ENCODE measurements at places on chromosomes 12 and 14. TPM values are rescaled to one million over a fixed set of nuclear protein-coding genes. Genes with fewer than 3 reads are reported as not detected.

GRCh38 chr12:3139760-3140159 lies 62.6 kb downstream of the TSPAN9 start:
- DNase-seq: no peak

DNA sequence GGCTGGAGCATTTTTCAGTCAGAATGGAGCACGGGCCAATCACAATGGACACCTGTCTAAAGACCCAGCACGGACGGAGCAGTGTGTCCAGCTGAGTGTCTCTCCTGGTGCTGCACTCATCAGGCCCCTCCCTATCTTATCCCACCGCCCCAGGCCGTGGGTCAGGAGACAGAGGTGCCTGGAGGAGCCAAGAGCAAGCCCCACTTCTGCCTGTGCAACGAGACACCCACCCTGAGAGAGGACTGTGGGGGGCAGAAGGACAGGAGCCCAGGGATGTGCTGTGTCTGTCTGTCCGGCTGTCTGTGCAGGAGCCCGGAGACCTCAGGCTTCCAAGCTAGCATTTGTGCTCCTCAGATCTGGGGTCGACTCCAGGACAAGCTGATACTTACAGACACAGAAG lies 69.6 kb upstream of the SFSWAP start:
- no peak for DNase-seq

Gene KRT75
- polyA plus RNA-seq: not detected

Gene TAS2R30
- polyA plus RNA-seq: 0.22 TPM

Gene CMA1
- not detected for polyA plus RNA-seq

GRCh38 chr14:68643673-68644072 lies 149.2 kb downstream of the ZFP36L1 start:
- DNase-seq: no peak

- DNase-seq: peak; percentile 66
Measured at GRCh38 chr14:90627478-90627877, 188.8 kb downstream of the TTC7B start.

DNA sequence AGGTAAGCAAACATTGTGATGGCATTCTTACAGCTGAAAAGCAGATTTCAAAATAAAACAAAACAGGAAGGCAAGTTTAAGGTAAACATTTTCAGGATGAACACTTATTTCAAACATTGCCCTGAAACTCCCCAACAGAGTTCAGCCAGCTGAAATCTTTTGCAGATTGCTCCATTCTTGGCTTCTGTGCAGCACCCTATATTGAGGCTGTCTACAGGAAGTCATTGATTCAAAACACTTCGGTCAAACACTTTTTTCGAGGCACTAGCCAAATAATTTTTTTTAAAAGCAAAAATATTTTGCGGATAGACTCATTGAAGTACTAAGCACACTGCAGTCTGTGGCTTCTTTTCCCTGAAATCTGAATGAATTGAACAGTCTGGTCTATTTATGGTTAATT lies 318.1 kb upstream of the PDE3A start:
- no peak for DNase-seq

Gene PRKD1
- polyA plus RNA-seq: 27.4 TPM

- DNase-seq: peak; percentile 21
Measured at GRCh38 chr14:55052269-55052930, 953 bp downstream of the MAPK1IP1L start.

- DNase-seq: no peak
Measured at GRCh38 chr14:89264196-89264800, 152.7 kb downstream of the FOXN3 start.

DNA sequence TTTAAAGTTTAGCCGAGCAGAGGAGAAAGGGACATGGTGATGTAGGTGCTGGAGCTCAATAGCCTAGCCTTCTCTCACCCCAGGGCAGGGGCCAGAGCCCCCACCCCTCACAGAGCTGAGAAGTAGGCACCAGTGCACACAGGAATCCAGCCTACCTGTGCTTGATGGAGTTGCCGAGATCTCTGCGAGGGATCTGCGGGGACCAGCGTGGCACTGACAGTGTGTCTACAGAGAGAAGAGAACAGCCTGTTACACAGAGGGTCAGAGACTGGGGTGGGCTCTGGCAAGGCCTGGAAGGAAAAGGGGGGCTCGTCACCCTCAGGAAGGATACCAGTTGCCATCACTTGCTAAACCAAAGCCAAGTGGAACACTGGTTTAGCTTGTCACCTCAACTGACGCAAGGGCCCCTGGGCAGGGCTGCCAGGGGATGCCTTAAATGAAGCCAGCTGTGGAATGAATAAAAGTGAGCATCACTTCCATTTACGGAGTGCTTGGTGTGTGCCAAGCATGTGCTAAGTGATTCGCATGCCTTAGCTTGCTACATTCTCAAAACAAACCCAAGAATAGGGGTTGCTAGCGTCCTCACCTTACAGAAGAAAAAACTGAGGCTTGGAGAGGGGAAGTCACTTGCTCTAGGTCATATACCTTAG lies 220.8 kb upstream of the NOS1 start:
- DNase-seq: no peak

Gene CSAD
- 36.9 TPM for polyA plus RNA-seq

DNA sequence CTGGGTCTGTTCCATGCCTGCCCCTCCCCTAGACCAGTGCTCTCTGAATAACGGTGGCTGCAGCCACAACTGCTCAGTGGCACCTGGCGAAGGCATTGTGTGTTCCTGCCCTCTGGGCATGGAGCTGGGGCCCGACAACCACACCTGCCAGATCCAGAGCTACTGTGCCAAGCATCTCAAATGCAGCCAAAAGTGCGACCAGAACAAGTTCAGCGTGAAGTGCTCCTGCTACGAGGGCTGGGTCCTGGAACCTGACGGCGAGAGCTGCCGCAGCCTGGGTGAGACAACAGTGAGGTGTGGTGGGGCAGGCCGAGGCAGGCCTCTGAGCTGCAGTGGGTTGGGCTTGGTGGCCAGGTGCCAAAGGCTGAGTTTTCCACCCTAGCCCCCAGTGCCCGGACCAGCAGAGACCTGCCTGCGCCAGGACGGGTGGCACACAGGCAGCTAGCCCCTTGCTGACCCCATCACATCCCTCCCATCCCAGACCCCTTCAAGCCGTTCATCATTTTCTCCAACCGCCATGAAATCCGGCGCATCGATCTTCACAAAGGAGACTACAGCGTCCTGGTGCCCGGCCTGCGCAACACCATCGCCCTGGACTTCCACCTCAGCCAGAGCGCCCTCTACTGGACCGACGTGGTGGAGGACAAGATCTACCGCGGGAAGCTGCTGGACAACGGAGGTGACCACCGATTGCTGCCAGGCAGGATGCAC lies 28.2 kb upstream of the LRP1-AS start:
- DNase-seq: peak; percentile 42

DNA sequence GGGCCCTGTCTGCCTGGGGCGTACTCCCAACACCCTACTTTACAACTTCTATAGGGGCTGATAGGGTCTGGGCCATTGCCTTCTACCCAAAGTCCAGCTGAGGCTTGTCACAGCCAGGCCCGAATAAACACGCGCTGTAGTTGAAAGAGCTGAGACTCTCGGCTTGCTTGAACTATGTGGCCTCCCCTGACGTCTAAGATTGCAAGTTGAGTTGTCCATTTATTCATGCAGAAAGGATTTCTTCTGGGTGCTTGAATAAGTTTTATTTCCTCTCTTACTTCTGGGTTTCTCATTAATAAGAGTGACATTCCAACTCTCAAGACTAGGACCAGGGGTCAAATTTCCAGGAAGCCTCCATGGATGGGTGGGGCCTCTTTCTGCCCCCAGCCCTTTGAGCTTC lies 74.4 kb upstream of the VRK1 start:
- peak; percentile 75 for DNase-seq

Gene CRY1
- 26.9 TPM for polyA plus RNA-seq

DNA sequence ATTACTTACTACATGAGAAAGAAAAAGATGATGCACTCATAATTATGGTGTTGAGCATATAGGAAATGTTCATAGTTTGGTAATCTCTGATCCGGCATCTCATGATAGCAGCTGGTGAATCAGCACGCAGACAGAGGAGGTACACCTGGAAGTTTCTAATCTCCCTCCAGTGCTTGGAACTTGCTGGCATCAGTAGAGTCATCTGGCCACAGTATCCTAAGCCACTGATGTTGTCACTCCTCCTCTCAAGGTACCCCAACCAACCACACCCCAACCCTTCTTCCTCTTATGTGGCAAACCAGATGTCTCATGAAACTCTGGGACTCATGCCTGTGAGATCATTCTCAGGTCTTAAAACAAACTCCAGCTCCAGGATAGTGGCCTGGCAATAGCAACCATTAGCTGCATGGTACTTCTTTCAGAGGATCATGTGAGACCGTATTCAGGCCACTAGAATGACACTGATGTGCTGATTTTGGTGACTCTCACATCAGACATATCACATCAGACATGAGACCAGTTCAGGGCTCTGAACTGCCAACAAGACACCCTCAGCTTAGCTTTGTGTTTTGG lies 143.0 kb downstream of the RASSF9 start:
- no peak for DNase-seq

Gene DCAF5
- 65.5 TPM for polyA plus RNA-seq

DNA sequence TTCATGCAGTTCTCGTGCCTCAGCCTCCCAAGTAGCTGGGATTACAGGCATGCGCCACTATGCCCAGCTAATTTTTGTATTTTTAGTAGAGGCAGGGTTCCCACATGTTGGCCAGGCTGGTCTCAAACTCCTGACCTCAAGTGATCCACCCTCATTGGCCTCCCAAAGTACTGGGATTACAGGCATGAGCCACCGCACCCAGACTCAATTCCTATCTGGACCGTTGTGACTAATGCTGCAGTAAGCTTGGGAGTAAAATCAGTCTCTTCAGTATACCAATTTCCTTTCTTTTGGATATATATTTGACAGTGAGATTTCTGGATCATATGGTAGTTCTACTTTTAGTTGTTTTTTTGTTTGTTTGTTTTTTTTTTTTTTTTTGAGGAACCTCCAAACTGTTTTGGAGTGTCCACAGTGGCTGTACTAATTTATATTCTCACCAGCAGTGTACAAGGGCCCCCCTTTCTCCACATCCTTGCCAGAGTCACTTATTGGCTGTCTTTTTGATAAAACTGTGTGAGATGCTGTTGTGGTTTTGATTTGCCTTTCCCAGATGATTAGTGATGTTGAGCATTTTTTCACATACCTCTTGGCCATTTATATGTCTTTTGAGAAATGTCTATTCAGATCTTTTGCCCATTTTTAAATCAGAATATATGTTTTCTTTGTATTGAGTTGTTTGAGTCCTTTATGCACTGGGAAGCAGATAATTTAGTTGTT lies 37.3 kb upstream of the EVL start:
- no peak for DNase-seq

DNA sequence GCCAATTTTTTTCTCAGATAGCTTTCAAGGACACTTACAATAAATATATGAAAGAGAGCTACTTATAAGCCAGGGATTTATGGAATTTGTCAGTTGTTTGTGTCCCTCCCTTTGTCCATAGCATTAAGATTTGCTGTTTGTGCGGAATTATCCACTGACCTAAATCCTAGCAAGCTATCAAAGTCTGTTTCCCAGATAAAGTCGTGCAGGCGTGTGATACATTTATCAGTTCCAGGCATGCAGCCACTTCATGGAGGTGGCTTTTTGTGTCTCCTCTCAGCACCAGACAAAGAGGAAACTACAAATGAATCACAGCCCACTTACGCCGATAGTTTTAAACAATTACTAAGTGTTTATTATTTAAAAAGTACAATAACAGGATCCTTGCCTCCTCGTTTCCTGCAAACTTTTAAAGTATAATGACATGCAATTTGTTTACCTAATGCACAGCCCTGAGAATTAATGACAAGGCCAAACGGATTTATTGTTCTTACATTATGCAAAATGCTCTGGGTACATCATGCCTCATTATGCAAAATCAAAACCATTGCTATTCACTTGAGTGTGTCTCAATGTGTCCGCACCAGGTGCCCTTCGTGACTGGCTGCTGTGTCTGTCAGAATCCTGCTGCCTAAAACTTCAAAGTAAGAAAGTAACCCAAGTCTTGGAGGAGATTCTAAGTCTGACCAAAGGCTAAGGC lies 423.2 kb downstream of the GLT1D1 start:
- DNase-seq: no peak

- DNase-seq: no peak
Measured at GRCh38 chr12:69275471-69275891, 36.1 kb downstream of the CPSF6 start.

- no peak for DNase-seq
Measured at GRCh38 chr14:96065661-96066459, 26.7 kb downstream of the C14orf132 start.

GRCh38 chr12:126974779-126975178 lies 1292.2 kb upstream of the TMEM132C start:
- no peak for DNase-seq

- no peak for DNase-seq
Measured at GRCh38 chr12:102960766-102961465, 3.4 kb downstream of the ASCL1 start.

DNA sequence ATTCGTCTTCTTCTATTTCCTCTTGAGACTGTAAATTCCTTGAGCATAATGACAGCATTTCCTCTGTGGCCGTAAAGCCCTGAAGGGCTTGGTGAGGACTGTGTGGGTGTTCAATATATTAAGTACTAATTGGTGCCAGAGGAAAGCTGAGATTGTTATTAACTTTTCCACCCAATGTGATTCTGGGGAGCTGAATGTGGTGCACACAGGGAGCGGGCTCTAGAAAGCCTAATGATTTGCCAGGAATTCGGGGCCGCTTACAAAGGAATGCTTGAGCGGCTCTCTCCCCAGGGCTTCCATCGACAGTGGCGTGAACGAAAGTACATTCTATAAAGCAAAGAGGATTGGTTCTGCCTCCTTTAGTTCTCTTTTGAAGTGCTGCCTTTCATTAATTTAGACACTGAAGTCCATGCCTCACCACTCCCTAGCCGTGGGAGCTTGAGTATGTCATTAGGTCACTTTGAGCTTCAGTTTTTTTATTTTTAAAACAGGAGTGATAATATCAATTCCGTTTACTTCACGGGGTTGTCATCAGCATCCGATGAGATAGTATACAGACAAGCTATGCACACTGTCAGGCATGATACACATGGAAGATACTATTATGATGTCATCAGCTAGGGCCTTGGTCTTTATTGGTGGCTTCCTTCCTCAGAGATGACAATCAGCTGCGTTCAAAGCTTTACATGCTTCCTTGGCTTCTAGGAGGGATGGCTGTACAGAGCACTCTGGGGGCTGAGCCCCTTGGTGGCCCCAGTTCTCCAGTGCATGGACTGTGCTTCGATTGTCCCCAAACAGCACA lies 11.0 kb upstream of the GSG1 start:
- DNase-seq: peak; percentile 74

DNA sequence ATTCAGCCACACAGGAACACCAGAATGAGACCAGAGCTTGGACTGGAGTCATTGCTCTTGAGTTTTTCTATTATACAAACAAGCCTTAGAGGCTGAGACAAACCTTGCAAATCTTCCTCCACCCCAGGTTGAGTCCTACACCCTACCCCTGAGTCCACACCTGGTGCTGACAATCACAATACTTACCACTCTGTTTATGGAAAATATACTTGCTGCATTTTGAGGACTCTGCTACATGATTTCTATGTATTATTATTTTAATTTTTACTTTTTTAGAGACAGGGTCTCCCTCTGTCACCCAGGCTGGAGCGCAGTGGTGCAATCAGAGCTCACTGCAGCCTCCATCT lies 101.4 kb downstream of the EGLN3 start:
- DNase-seq: no peak

DNA sequence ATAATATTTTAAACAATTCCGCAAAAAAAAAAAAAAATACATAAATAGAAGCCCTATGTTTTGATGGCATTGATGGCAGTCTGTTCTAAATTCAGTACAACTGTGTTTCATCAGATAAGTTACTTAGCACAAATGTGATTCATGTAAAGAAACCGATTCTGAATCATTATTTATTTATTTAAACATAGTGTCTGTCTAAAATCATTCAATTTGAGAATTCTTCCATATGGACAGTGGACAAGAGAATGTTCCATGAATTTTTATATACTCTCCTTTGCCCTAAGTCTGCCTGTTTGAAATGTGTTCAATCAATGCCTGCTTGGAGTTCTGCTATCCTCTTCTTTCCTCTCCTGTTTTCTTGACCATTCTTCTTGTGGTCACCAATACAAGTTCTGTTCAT lies 126.5 kb downstream of the PDE3A start:
- DNase-seq: no peak
